ENCODE measurements at places on chromosomes 2 and 18.
A peak's percentile ranks its signal among the peaks of the same experiment; 100 is the strongest.

DNA sequence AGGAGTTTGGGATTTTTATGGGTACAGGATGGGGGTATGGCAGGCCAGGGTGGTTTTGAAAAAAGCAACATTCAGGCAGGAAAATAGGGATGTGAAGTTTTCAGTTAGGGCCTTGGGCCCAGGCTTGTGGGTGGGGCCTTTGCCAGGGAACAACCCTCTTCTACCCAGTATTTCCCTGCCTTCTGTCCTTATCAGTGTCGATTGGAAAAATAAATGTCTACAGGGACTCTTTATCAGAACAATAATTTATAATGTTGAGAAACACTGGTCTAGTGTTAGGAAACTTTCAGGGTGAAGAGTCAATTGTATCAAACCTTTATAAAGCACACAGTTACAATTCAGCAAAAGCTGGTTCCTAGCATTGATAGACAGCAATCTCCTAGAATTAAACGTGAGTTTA is 214.1 kb upstream of the NABP1 start:
- no peak for DNase-seq

- DNase-seq = peak; percentile 85
Observed at GRCh38 chr18:59268721-59269562, 4.3 kb downstream of the RAX start.

- no peak for DNase-seq
Observed at GRCh38 chr2:67600946-67601345, 203.8 kb downstream of the ETAA1 start.

DNA sequence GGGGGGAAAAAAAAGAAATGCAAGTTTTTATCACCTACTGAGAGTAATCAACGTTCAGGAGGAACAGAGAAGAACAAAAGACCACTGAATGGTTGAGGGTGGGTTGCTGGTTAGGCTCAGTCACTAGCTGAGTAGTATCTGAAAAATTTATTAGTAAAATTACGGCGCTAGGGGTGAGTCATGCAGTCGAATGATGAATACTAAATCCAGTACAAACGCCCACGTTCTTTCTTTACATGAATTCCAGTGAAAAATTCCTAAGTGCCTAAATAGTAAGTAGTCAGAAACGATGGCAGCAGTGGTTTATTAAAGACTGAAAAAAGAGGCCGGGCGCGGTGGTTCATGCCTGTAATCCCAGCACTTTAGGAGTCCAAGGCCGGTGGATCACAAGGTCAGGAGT is 52.0 kb downstream of the TEKT4 start:
- DNase-seq = no peak

DNA sequence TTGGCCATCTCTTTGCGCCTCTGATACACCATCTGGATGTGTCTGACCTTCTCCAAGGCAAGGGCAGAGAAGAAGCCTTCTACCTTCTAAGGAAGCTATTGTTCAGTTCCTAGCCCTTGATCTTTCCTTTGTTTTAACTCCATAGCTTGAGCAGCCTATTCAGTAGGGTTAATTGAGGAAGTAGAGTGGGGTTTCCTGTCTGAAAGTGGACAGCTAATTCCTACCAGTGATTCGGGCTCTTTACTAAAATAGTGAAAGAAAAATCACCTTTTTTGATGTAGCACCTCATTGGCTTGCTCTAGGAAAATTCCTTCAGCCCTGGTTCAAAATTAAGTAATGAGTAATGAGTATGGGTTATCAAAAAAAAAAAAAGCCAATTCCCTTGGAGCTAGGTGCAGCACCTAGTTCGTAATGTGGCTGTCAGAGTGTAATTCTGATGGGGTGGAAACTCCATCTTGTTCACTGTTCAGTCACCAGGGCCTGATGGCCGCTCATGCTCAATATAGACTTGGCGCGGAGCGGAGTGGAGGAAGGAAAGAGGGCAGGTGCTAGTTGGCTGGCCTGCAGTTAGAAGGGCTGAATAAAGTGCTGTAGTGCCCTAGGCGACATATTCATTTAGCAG is 2.9 kb upstream of the MGAT5 start:
- no peak for DNase-seq

DNA sequence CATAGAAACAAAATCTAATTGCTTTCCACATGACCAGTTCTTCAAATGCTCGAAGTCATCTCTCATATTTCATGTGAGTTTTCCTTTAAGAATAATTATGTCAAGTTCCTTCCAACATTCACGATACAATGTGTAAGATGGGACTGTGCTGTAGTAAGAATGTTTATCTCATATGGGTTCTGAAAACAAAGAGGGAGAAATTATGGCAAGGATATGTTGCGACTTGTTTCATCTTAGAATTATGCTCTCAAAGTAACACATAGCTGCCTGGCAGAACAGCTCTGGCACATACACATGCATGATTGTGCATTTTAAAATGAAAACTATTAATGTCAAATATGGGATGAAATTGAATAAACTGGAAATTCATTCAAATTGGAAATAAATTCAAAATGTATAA is 314.8 kb upstream of the ACVR2A start:
- no peak for DNase-seq

GRCh38 chr2:202718614-202719013 is 83.8 kb downstream of the FAM117B start:
- DNase-seq = no peak

GRCh38 chr2:119647440-119648169 is 31.4 kb upstream of the TMEM177 start:
- no peak for DNase-seq

GRCh38 chr2:119241205-119241532 is 17.5 kb downstream of the STEAP3 start:
- no peak for DNase-seq

DNA sequence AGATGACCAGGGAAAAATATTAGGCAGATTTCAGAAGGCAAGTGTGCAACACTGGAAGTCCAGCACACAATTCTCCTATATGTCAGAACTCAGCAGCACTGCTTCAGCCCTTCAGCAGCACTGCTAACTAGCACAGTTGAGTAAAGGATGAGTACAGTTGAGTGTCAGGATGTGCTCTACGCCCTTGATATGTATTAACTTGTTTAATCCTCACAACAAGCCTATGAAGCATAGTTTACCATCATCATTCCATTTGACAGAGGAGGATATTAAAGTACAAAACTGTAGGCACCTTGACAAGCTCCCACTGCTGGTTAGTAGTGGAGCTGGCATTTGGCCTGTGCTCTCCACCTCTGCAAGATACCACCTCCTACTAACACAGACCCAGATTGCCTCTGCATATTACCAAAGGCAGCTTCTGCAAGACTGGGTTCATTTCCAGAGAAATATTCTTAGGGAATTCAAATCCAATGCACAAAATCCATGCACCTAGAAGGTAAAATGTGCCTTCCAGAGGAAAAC is 230.8 kb downstream of the ANAPC1 start:
- DNase-seq = no peak

All from GM13976 (cell line).